ENCODE measurements at places on chromosomes 1 and 21.

DNA sequence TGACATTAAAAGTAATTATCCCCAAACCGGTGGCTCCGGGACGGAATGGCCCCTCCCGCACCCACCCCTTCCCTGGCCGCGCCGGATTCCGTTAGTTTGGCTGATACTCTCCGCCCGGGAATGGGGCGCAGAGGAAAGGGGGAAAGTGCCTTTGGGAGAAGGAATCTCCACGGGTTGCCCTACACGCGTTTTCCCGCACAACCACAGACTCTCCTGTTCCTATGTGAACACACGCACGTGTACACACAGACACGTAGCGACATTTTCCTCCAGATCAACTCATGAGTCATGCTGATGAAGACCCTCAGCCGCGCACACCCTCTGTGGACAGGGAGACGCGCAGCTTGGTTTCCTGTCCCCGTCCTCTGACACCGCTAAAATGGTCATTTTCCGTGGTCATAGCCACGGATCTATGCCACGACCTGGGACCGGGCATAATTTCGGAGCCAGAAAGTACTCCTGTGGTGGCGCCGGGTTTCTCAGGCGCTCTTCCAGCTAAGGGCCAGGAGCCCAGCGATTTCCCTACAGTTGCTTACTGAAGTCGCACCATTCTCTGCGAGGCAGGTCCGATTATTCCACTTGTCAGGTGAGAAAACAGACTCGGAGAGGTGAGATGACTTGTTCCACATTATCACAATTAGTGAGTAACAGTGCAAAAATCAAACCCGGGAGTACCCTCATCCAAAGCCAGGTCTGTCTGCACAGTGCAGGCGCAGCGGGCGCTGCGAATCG, 4.0 kb upstream of the DMRTA2 start:
- DNase-seq, result no peak

DNA sequence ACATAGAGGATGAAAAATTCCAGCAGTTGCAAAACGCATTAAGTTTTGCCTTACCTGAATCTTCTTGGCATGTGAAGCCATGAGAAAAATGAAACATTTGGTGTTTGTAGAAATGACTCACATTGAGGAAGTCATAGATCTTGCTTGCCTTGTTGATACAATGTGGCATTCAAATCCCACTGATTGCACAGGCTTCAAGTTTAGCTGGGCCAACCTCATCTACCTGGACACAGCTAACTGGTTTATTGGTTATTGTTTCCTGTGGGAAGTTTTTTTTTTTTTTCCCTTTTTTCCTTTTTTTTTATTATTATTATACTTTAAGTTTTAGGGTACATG, 168.9 kb upstream of the C21orf91 start:
- no peak for DNase-seq

- DNase-seq, result no peak
These were observed 14.4 kb upstream of the PSMG1 start for GRCh38 chr21:39197448-39198233.

DNA sequence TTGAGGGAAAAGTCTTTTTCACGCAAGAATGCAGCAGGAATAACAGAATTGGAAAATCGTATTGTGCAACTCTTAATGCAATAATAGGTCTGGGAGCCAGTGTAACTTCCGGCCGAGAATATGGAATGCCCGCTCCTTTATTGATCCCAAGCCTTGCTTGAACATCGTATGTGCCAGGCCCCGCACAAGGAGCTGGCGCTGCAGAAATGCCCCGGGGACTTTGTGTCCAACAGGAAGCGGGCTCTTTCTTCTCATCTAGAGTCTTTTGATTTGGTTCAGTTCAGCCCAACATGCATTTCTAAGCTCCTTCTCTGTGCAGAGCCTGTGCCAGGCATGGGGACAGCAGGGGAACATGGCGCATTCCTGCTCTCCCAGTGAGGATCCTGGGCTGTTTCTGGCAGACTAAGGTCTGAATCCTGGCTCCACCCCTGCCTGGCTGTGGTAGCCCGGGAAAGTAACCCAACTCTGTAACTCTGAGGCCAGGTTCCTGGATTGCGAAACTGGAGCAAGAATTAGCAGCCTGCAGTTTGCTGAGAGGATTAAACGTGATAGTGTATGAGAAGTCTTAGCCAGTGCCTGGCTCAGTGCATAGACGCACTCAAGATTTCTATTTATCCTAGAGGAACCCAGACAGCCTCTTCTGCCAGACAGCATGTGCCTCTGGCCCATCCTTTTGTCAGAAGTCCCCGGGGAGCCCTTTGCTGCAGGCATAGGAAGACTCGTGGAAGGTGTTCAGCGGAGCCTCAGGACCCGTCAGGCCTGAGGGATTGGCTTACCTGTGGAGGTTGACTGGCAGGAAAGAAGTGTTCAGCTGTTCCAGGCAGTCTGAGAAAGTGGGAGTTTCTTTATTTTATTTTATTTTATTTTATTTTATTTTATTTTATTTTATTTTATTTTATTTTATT, 987 bp upstream of the CDCP2 start:
- no peak for DNase-seq

GRCh38 chr1:193729429-193729828, 543.0 kb upstream of the B3GALT2 start:
- no peak for DNase-seq

DNA sequence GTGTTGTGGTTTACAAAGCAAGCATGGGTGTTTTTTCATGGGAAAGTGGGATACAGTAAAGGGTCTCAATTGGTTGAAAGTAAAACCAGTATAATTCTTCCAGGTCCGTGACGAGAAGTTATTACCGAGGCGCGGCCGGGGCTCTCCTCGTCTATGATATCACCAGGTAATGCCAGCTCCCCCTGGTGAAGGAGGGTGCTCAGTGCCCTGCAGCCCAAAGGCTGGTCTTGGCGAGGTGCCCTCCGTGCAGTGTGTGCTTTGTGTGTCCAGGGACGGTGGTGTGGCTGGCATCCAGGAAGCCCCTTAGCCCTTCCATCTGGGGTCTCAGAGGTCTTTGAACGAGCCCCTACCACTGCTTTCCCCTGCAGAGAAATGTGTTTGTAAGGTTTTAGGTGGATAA, 24.8 kb downstream of the RAB4A start:
- DNase-seq, result no peak

GRCh38 chr1:179002552-179003345, 22.9 kb upstream of the FAM20B start:
- peak; percentile 58 for DNase-seq

DNA sequence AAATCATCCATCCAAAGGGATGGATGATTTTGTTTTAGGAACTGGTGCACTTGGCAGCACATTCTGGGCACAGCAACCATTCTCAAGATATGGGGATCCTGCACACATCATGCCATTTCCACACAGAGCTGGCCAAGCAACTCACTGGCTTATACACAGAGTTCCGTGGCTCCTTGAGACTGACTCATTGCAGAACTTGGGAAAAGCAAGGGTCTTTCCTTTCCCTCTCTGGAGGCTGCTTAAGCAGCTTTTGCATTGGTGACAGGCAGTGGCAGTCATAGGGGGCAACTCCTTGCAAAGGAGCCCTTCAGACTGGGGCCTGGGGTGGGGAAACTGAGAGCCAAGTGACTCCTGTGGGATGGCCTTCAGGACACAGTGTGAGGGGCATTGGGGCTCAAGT, 1.9 kb upstream of the MAD2L2 start:
- no peak for DNase-seq

DNA sequence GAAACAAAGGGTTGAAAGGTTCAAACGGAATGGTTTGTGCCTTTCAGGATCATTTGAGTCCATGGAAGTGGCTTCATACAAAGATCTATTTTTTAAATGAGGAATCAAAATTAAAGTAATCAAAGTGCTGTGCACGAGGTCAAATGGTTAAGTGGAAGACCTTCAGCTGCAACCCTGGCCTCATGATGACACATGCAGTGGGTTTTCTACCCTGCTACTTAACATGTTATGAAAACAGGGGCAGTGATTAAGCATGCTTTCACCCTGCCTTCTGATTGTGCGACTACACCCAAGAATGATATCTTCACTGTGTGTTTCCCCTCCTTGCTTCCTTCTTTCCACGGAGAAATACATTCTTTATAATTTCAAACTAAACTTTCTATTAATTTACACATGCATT, 604.2 kb downstream of the LRRIQ3 start:
- no peak for DNase-seq

DNA sequence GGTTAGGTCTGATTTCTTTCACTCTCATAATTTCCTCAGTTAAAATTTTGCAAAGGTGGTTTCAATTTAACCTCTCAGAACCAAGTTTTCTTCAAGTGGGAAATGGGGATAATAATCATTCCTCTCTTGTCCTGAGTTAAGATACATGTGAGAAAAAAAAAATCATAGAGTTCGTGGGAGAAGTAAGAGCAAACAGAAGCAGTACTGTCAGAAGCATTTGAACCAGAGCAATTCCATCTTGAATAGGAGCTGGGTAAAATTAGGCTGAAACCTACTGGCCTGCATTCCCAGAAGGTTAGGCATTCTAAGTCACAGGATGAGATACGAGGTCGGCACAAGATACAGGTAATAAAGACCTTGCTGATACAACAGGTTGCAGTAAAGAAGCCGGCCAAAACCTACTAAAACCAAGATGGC, 28.6 kb upstream of the TMEM61 start:
- no peak for DNase-seq

GRCh38 chr1:196774603-196775002, at the start of gene CFHR3:
Gene CFHR3, plus strand, starts transcription at chr1:196774840. Its CDS starts 47 bp downstream, at chr1:196774887.
- DNase-seq, result no peak

- DNase-seq, result no peak
These were observed 63.9 kb downstream of the NDUFS5 start for GRCh38 chr1:39089931-39090521.

DNA sequence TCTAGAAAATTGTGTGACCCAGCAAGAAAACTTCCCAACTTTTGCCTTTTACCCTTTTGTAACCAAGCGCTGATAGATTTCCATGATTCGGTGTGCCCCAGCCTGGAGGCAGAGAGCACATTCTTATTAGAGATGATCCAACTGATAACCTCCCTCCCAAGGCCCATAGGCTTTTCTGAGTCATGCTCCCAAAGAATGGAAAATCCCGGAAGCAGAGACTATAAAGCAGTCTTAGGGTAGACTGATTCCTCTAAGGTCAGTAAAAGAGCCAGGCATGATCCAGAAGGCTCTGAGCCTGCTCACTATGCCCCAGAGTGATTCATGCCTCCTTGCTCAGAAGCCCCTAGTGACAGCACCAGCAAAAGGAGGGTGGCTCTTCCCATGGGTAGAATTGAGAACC, 4.3 kb downstream of the CAMK1G start:
- DNase-seq, result no peak

DNA sequence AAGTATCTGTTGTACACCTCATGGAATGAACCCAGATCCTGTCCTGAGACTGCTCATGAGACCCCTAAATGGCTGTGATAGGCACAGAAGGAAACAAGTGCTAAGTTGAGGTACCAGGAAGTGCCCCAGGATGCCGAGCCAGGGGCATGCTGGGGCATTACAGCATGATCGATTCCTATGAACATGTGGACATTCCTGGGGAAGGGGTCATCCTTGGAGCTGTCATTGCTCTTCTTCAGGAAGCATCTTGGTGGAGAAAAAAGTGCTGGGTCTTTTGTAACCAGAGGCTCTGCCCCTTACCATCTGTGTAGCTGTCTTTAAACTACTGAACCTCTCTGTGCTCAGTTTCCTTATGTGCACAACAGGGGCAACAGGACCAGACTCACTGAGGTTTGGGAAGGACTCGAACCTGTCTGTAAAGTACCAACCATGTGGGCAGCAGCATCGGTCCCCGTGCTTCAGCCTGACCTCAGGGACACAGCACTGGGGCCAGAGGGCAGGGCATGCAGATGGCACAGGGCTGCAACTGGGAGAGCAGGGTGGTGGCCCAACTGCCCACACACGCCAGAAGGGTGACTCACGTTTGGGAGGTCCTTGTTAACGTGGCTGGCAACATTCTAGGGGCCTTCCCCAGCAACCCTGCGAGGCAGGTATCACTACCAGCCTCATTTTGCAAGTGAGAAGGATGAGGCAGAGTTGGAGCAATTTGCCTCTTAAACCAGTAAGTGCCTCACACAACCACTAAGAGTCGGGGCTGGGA, 142.3 kb upstream of the EDN2 start:
- peak; percentile 39 for DNase-seq

GRCh38 chr1:64263335-64263734, 59.9 kb downstream of the UBE2U start:
- DNase-seq, result no peak

- no peak for DNase-seq
These were observed 24.4 kb downstream of the DIO1 start for GRCh38 chr1:53918343-53918742.

GRCh38 chr1:30761381-30762151, 4.0 kb upstream of the LAPTM5 start:
- no peak for DNase-seq

GRCh38 chr1:31476891-31477846, 64.2 kb downstream of the SERINC2 start:
- no peak for DNase-seq

DNA sequence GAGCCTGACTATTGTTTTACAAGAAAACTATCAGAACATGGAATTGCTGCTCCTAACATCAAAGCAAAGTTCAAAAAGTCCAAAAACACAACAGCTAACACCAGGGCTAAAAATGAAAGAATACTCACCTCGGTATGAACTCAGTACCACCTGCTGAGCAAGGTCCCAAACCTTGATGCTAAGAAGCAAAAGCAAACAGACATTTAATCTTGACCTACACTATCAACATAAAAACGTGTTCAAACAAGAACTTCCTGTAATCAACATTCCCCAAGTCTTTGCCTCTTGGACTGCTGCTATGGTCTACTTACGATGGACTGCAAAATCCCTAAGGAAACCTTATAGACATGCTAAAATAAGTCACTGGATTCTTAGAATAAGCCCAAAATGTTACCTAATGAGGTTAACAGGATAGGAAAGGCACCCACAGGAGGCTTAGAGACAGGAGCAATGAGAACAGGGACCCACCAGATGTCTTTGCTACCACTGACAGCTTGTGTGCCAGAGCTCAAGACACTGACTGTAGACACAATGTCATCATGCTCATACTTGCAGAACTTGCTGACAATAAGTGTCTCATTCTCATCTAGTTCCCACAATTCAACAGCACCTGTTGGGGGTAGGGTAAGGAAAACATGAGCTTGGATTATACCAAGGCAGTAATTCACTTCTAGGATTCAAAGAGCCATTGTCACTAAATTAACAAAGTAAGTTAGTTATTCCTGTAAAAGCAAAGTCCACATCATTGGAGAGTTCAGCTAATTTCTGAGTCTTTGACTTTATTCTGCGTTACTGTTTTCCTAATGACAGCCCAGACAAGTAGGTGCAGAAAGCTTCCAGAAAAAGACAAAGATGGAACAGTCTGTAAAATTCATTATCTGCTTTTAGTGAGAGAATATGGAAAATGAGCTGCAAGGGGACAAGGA, 1.8 kb downstream of the WDR77 start:
- no peak for DNase-seq

DNA sequence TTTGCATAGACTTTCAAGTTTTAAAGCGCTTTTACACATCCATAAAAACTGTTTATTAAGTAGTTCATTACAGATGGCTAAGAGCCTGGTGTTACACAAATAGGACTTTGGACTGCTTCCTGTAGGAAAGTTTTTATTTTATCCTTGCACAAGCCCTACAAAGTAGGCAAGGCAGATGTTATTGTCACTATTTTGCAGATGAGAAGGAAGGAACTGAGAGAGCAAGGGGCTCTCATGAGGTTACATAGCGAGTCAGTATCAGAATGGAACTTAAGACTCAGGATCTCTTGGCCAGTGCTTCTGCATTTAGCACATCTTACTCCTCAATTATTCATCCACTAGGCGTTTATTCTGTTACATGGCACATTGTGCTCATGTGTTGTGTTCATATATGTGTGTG, 2.6 kb upstream of the MAPKAPK2 start:
- DNase-seq, result no peak

GRCh38 chr21:43719748-43720538, 1.0 kb downstream of the PDXK start:
- no peak for DNase-seq
